KBM-7 (cell line): ENCODE measurements at places on chromosomes 4 and X.

DNA sequence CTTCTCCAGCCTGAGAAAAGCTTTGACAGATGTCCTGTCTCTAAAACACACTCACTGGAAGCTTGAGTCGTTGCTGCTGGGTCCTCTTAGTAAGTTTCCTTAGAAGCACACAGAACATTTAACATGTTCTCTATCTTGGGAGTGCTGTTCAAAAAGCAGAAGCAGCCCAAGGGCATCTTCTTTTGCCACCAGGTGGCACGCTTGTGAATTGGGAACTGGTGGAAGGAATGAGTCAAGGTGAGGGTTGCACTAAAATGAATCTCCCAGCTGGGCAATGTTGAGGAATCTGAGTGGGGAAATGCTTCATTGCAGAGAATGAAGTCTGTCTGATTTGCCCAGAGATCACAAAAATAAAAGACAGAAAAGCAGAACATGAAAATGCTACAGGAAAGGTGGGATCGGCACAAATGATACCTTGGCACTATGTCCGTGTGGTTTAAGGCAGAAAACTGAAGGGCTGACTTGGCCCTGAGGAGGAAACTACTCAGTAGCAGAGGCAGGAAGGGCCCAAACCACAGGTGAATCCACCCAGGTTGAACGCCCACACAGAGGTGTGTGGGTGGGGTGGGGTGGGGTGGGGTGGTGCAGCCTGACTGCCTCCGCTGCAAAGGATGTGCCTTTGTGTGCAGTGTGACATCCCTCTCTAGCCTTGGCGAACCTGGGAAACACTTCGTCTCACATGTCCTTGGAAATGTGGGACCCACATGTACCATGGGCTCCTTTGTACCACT lies 26.0 kb downstream of the KIT start:
- DNase-seq: peak; percentile 89

DNA sequence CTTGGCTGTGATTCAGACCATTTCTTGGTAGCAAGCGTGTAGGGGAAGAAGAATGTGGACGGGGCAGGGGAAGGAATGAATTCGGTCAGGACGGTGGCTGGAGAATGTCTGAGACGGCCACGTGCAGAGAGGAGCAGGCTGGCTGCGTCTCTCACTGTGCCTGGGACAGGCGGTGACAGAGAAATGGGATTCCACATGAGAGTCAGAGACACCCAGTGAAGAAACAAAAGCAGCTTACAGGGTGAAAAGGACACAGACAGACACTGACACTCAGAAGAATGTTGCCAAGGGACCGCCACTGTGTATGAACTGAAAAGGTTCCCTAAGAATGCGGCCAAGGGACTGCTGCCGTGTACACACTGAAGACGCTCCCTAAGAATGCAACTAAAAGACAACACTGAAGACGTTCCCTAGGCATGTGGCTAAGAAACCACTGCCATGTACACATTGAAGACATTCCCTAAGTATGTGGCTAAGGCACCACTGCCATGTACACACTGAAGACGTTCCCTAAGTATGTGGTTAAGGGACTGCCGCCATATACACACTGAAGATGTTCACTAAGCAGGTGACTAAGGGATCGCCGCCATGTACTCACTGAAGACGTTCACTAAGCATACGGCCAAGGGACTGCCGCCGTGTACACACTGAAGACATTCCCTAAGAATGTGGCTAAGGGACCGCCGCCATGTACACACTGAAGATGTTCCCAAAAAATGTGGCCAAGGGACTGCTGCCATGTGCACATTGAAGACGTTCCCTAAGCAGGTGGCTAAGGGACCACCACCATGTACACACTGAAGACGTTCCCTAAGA lies 49.1 kb downstream of the DHRSX start:
- no peak for DNase-seq

- DNase-seq: no peak
These were observed at the start of gene DCAF12L2 for GRCh38 chrX:126165721-126166461. DCAF12L2 (minus strand) TSS chrX:126166289; CDS start chrX:126165924, 365 bp downstream.

- DNase-seq: no peak
These were observed 132.6 kb downstream of the ANAPC4 start for GRCh38 chr4:25509646-25510045.

DNA sequence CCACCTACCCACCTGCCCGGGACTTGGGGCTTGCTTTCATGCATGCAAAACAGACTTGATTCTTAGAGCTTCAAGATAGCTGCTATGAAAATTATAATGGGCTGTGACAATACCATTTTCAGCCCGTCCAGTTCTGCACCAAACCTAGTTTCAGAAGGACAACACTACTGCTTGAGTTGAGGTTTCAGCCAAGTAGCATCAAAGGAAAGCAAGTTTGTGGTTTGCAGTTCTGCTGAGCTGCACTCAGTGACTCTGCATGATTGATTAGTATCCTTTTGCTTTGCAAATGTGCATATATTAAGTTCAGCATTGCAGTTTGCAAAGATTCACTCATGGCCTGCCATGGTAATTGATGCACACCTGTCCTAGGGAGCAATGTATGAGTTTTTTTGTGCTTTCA lies 442.7 kb downstream of the RPA4 start:
- no peak for DNase-seq

- no peak for DNase-seq
These were observed 233.6 kb downstream of the ZNF674 start for GRCh38 chrX:46311581-46312120.

DNA sequence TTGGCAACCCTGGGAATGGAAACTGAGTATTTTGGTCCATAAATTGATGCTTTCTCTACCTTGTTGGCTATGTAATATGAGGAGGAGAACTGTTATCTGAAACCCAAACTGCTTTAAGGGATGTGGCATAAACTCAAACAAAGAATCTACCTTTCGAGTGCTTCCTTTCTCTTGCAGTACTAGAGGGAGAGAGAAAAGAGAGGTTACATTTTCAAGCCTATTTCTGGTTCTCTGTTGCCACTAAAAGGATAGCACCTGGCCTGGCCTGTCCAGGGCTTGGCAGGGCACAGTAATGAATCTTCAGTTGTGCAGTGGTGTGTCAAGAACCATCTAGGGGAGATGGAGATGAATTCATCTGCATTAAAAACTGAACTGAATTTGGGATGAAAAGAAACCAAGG lies 308.6 kb downstream of the PTTG2 start:
- no peak for DNase-seq

DNA sequence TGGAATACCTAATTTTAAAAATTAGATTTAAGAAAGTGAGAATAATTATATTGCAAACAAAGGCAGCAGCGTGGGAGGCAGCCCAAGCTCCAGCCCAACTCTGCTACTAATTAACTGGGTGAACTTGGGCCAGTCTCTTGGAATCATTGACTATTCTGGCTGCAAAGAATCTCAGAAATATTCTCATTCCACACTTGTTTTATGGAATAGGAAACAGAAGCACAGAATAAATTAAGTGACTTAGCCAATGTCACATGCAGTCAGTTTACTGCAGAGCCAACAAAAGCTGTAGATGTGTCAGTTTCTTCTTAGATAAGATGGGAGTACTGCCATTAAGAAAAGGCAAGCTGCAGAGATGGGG lies 132.6 kb upstream of the FAM9B start:
- DNase-seq: no peak

GRCh38 chr4:8613421-8614364 lies 21.1 kb downstream of the CPZ start:
- no peak for DNase-seq

DNA sequence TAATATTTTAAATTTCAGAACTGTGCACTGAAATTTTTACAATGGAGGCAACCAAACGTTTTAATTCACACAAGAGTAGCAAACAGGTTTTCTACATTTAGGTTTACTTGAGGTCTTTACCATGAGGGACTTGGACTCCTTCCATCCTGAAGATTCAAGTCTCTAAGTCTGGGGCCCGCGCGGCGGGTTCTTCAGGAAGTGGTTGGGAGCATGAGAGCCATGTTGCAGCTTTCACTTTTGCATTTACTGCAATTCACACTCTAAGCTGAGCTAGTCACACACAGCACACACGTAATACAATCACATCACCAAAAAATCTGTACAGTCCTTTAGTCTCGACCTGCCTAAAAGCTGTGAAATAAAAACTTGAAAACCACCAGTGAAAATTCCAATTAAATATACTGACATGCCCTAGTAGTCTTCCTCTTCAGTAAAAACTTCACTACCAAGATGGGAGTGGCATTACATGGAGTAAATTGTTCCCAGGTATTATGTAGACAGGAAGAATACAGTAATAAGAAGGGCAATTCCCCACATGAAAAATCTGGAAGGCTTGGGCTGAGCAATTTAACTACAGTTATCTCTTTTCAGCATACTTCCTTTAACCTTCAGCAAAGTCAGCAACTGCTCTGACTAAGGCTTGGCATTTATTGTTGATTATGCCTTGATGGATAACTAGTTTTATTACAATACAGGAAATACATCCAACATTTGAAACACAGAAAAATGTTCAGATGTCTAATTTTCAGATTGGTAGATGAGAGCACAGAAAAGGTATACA lies 571.1 kb upstream of the DIPK2B start:
- peak; percentile 60 for DNase-seq

DNA sequence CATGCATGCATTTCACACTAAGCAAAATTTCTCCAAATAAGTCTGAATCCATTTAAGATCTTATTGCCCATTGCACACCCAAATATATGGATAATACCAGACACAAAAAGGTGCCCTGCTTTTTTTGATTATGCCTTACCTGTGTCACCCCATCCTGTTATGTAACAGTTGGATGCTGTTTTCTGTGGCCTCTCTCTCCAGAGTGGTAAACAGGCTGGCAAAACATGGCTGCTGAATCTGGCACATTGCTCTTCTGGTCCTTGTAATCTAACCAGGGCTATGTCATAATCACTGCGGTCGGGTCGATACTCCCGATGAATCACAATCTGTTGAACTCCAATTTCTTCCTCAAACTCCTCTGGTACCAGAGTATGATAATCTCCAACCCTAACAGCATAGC lies 70.1 kb downstream of the PRSS12 start:
- DNase-seq: peak; percentile 64

DNA sequence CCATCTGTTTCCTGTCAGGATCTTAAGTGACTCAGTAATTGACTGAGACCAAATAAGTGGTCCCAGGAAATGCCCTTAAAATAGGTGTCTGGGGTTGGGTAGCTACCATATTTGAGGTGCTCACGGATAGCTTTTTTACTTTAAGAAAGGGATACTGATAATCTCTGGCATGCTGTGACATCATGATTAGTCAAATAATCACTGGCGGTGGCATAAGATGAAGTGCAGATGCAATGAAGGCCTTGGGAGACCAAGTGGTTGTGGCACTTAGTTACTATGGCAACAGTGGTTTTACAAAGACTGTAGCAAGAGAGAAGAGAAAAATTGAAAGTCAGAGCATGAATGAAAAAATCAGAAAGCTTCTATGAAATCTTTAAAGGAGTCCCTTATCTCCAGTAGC lies 114.5 kb upstream of the SLIT2 start:
- DNase-seq: no peak

GRCh38 chrX:149629730-149630387 lies 1.7 kb downstream of the TMEM185A start:
- DNase-seq: no peak

DNA sequence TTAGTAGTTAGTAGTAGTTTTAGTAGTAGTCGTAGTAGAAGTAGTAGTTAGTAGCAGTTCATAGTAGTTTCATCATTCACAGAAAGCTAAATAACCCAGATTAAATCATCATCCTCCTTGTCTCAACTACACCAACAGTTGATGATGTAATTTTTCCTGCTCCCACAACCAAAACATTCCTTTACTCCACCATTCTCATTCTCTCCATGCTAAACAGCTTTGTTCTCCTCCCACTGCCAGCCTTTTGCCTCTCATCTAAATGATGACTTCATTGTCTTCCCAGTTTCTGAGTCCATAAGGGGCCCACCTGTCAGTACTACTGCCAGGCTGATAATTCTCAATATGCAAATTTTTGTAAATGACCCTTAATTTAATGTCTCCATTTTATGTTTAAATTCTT lies 68.9 kb downstream of the ARHGAP24 start:
- no peak for DNase-seq

GRCh38 chr4:79211490-79211889 lies 114.4 kb downstream of the NAA11 start:
- DNase-seq: peak; percentile 88

DNA sequence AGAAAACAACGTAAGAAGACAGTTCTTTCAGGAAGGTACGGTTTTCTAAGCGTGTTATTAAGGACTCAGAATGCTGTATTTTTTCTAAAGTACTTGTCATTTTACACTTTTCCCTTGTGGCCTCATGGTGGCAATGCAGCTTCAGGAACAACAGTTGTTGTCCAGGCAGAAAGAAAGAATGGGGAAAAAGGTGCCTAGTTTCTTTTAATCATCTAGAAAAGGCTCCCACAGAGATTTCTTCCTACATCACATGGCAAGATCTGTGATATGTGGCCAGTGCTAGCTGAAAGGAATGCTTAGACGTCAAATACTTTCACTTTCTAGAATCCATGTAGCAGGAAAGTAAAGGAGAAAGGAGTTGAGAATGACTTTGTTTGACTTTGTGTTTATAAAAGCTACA lies 49.0 kb upstream of the TRAM1L1 start:
- peak; percentile 68 for DNase-seq

- DNase-seq: no peak
These were observed 28.9 kb downstream of the FGF5 start for GRCh38 chr4:80295336-80295735.

DNA sequence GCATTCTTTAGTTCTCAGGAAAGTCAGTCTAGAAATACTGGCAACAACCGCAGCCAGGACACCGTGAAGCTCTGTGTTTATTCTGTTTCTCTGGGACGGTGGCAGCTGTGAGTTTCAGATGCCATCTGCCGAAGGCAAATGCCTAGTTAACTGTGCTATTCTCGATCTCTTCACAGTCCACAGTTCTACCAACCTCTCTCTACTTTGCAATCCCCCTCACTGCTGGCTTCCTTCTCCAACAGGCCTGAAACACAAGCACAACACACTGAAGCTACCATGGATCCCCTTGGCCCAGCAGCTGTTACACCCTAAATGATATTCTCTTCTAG lies 118.8 kb downstream of the ZNF827 start:
- no peak for DNase-seq

DNA sequence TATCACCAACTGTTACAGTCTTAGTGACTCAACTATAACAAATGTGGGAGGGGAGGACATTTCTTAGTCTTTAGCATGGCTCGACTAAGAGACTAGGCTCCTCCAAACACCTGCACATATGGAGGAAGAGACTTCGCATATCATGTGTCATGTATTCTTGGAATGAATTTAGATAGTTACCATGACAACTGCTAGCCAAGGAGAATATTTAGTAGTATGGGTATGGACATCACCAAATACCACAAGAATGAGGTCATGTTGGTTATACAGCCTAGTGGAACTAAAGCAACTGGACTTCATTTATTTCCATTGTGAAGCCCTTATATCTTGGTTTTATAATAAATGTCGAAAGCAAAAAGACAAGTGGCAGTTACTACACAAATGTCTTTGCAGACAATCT lies 512.3 kb downstream of the CFAP47 start:
- no peak for DNase-seq
